ENCODE measurements at places on chromosomes 7 and 10.

GRCh38 chr10:24343686-24344085 is 134.7 kb downstream of the KIAA1217 start:
- DNase-seq: peak; percentile 28

DNA sequence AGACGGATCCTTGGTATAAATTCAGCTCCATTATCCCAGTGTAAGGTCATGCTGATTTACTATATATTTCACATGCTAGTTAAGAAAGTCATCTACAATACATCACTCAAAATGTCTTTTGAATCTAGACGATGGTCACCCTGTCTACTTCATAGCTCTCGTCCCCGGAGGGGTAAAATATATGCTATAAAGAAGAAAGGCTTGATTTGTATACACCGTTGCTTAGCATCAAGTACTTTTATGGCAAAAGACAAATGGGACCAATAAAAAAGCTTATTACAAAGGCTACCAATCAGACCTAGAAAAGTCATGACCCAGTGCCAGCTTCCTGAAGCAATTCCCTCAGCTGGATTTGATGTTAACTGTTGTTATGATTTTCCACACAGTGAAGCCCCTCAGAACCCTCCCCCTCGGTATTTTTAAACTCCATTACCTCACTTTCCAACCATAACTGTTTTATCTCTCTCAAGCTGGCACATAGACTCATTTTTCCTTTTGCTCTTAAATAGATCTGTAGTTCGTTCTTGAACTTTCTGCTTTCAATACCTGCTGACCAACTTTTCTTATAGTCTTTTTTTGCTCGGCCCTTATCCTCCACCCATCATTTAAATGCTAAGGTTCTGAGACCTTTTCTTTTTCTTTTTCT is 104.9 kb downstream of the DOCK4 start:
- DNase-seq: no peak

DNA sequence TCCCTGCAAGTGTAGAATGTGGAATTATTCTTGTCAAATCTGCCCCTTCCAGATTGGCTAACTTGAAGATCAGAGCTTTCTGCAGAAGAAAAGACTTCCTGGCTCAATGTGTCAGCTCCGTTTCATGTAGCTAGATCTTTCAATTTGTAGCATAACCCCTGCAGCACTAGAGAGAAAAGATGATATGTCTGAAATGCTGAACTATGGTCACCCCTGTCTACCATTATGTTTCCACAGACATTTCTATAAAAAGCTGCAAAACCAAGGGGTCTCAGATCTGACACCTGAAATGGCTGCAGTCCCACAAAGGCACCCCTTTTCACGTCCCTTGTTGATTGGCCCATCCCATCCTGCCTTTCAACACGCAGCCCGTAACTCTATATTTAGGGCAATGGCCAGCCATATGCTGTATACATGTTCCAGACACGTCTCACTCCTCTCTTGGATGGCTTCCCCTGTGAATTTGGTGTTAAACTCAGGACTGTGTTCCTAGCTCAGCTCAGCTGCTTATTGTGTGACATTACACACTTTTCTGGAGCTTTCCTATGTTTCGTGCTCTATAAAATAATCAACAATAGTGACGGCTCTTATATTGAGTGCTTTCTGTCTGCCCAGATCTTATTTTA is 648.6 kb upstream of the CELF2 start:
- DNase-seq: no peak

DNA sequence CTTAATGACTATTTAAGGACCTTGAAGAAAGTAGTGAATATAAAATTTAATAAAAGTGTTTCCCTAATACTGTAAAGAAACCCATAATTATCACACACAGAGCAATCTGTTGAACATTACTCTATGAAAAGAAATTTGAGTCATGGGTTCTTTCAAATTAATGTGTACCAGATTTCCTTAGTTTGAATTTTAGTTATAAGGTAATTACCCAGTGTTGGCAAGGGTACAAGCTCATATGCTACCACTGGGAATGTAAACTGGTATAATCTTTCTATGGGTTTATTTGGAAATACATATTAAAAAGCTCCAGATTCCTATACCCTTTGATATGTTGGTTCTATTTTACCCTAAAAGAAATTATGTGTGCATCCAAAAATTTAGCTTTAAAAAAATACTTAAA is 22.9 kb downstream of the PANK1 start:
- no peak for DNase-seq
